ENCODE measurements at places on chromosomes 7 and 10. TPM values are rescaled to one million over a fixed set of nuclear protein-coding genes. Genes with fewer than 3 reads are reported as not detected.

- no peak for DNase-seq
Observed at GRCh38 chr7:47313564-47313963, 268.3 kb downstream of the TNS3 start.

DNA sequence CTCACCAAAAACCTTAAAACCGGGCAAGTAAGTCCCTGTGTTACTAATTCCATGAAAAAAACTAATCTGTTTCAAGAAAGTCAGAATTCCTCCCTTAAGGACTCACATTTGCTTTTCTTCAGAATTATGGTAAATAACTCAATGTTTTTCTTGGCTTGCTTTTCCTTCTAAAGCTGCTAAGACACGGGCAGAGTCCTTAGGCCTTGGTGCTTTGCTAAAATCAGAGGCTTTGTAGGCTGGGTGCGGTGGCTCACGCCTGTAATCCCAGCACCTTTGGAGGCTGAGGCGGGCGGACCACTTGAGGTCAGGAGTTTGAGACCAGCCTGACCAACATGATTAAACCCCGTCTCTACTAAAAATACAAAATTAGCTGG lies 32.0 kb downstream of the GNA12 start:
- no peak for DNase-seq

- peak; percentile 14 for DNase-seq
Observed at GRCh38 chr10:73911553-73912004, 647 bp downstream of the PLAU start.

DNA sequence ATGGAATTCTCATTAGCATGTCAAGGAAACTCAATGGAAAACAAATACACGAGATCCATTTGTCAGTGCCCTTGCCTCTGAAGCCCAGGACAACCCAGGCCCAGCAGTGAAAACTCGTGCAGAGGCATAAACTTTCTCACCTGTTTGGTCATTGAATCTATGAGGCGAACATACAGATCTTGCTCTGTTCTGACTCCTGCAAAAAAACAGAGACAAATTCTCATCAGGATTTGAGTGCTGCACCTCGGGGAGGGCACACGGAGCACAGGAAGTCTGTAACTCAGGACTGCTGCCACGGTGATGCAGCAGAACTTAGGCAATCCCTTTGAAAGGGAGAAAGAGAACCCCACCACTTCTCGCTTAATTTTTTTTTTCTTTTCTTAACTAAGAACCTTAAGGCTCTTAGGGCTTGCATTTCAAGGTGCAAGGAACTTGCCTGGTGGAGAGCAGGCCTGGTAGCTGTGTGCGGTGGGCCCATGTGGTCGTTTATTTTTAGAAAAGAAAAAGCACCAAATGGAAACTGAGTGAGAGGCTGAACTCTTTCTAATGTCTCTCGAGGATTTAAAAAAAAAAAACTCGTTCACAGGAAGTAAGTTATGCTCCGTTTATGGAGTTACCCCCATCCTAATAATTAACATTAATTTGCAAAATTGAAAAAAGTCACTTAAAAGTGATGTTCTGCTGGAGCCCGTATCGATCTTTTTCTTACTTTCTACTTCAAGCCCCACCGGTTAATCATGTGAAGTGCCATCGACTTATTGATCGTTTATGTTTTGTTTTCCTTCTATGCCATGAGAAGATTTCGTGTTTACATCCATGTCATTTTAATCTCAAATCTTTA lies 1.8 kb downstream of the EBF3 start:
- DNase-seq = no peak

DNA sequence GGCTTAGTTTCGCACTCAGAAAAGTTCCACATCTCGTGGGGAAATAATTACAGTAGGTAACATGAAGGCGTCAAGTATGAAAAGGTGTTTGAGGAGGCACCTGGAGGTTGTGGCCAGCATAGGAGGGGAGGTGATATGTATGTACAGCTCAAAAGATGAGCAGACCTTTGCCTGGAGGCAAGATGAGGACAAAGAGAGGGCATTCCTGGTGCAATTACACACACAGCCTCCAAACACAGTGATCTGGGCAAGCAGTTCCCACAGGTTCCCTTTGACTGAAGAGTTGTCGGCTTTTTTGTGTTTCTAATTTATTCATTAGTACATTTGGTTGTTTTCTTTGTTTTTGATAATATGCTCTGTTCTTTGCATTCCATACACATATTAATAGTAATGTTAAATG lies 46.9 kb downstream of the CDK14 start:
- no peak for DNase-seq

GRCh38 chr10:71840177-71840957 lies 10.7 kb downstream of the PSAP start:
- DNase-seq = peak; percentile 91

GRCh38 chr10:46523962-46524471 lies 32.4 kb downstream of the GPRIN2 start:
- peak; percentile 98 for DNase-seq

- DNase-seq = peak; percentile 10
Observed at GRCh38 chr7:18361756-18362155, 133.8 kb upstream of the HDAC9 start.

- peak; percentile 50 for DNase-seq
Observed at GRCh38 chr7:50953820-50954219, 171.1 kb upstream of the GRB10 start.

DNA sequence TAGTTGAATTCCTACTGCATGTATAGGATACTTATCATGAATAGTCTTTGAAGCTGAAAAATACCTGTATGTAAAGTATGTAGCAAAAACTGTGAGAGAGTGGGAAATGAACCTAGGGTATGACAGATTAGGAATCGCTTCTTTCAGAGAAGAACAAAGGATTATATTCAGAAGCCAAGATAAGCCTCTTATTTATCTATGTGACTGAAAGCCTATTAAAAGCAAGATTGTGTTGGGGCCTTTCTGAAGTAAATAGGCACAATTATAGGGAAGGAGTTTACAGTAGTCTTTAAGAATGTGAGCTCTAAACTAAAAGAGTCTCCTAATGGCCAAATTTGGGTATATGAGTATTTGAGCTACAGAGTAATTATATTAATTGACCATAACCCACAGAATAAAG lies 102.1 kb downstream of the MTERF1 start:
- DNase-seq = no peak

DNA sequence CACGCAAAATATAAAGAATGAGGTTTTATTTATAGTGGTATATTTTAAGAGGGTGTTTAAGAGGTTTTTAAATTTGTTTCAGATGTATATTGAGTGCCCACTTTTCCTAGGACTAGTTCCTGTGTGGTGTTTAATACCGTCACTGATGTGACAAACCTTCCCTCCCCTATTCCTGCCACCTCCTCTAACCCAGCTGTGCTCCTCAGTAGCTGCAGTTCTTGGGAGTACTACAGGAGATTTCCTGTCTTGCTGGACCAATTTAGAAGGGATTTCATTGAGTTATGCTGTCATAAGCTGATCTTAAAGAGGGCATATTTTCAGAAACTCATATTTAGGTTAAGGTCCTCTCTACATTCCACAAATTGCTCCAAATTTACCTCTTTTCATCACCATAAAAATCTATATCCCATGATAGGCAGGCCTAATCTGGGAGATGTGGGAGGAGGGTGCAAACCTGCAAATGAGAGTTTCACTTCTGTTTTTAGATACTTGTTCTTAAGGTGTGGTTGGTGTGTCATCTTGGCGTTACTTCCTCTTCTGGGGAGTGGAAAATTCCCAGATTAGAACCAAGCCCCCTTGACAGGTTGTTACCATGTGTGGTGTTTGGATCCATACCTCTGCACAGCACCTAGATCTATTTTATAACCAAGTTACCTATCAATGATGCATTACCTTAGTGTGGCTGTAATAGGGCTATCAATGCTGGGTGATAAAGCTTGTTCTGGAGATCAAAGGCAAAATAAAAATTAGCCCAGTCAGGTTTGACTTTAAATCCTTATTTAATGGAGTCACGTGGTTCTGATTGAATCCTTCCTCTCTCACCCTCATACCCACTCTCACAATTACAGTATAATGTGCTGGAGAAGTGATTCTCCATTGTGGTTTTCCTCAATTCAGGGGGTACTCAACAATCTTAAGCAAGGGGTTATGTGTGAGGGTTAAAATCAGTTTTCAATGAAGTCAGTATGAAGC lies 141.1 kb downstream of the CDK14 start:
- no peak for DNase-seq

DNA sequence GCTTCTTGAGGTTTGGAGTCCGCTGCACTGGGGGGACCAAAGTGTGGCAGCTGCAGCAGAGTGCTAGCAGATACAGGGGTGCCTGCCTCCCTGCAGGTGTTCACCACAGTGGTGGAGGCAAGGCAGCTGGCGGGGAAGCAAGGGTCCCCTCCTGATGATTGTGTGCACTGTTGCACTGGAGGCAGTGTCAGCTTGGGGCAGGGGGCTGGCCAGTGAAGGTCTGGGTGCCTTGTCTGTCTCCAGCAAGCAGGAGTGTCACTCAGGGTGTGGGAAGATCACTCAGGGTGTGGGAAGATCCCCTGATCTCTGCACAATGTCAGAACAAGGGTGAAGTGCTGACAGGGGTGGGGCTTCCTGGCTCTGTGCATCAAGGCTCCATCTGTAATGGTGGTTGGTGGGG lies 36.3 kb upstream of the PPP1R3A start:
- no peak for DNase-seq

- peak; percentile 16 for DNase-seq
Observed at GRCh38 chr10:101495324-101495925, 92.6 kb downstream of the POLL start.

Gene NEURL1
- total RNA-seq = 0.63 TPM

Gene TMEM229A
- total RNA-seq = not detected

Gene PPP1R17
- total RNA-seq = not detected

Gene TMEM236
- total RNA-seq = 0.11 TPM

Gene MMP21
- total RNA-seq = not detected

Gene ZNF853
- total RNA-seq = 0.51 TPM
